ENCODE measurements at places on chromosomes 6 and 20.

DNA sequence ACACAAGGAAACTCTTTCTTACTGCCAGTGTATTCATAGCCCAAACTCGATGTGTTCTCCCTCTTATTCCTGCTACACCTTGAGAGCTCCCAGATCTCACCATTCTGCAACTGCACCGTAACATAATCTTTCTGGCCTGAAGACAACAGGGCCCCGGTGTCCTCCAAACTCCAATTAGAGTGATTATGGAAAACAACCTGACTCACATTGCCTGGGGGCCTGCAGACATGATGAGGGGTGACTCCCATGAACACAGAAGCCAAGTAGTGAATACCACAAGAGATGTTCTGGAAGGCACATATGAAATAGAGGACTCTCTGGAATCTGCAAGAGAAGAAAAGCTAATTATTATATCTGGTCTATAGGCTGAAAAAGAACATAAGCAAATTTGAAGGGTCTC lies 19.7 kb downstream of the SLC22A16 start:
- no peak for DNase-seq

GRCh38 chr6:57283106-57283505 lies 34.3 kb upstream of the PRIM2 start:
- DNase-seq: no peak

DNA sequence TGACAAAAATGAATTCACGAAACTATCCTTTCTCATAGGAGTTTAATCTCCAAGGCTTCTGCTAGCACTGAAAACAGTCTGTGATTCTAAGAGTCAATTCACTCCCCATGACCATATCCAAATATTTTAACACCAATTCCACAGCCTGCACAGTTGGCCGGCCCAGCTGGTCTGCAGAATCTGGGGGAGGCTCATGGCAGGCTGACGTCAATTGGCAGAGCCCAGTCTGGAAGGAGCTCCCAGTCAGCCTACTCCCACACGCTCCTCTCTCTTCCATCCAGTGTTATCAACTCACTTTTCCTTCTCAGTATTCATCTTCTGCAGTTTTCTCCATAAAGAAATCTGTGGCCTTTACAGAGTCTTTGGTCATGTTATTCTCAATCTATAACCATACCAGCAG lies 111.0 kb downstream of the TBXT start:
- DNase-seq: no peak

DNA sequence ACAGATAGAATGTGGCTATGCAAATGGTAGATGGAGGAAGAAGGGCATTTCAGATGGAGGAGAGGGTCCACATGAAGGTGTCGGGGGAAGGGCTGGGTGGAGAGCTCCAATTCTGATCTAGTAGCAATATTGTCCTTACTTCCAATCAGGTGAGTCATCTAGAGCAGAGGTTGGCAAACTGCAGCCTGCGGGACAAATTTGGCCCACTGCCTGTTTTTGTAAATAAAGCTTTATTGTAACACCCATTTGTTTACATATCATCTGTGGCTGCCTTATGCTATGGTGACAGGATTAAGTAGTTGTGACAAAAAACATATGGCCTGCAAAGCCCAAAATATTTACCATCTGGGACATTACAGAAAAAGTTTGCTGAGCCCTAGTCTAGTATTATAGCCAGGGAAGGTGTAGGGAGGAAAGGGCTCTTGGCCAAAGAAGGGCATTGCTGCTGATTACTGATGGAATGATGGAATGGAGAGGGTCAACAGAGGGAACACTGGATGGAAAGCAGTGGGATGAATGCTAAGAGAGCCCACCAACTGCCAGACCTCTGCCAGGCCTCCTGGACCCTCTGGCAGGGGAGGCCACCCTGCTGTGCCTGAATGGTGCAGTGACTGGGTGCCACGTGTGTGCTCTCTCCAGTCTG lies 79.8 kb downstream of the SLC22A23 start:
- DNase-seq: no peak

DNA sequence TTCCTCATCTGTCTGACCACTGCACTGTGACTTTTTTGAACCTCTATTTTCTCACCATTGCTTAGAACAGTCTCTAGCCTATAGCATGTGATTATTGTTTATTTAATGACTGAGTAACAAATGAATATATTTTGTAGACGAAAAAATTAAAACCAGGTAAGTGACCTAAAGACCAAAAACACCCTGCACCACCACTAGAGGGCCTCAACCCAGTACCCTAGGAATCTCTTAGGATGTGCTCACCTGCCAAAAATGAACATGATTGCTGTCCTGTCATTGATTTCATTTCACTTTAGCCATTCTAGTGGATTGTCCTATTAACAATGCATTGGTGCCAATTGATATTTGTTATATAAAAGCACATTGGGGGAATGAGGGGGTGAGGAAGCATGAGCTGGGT lies 199.1 kb downstream of the COL9A1 start:
- no peak for DNase-seq
